ENCODE measurements at places on chromosomes 6 and 20.

DNA sequence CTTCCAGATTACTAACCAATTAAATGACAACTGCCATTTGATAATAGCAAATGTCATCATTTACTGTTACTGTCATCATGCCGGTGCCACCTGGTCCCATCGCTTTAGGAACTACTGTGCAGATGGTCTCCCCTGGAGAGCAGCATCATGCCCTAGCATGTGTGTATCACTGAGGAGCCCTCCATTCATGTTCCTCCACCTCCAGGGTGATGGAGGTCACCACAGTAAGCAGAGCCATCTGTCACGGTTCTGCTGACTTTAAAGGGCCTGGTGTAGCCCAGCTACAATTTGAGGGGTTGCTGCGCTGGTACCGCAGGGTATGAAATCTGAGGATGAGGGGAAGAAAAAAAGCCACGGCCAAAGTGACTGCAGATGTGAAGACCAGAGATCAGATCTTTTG is 118.8 kb upstream of the KCNK16 start:
- no peak for DNase-seq

GRCh38 chr6:139285590-139285989 is 6.2 kb downstream of the TXLNB start:
- no peak for DNase-seq

GRCh38 chr20:31716351-31716750 is 6.3 kb downstream of the BCL2L1 start:
- DNase-seq: no peak

DNA sequence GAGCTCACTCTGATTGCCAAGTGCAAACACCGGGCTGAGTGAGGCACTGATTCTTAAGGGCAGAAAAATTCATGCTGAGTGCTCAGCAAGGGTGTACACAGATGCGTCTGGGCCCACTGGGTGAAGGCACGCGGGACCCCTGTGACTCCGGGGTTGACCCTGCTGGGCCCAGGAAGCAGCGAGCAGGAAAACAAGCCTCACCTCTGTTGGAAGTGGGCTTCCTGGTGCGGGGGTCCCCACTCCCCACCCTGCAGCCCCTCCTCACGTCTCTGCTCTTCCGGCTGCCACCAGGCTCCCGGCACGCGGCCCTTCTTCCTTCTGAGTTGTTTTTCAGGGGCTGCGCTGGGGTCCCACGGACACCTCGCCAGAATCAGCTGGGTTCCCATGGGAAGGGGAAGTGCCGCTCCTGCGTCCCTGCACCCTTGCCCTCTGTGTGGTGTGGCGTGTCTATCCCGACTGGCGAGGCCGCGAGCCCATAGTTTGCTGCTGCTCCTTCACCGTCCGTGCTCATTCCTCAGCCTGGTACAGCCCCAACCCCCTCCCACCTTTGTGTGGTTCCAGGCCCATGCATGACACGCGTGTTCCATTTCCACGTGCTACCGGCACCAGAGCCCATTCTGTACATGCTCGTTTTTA is 80.6 kb upstream of the BHLHE23 start:
- DNase-seq: no peak

DNA sequence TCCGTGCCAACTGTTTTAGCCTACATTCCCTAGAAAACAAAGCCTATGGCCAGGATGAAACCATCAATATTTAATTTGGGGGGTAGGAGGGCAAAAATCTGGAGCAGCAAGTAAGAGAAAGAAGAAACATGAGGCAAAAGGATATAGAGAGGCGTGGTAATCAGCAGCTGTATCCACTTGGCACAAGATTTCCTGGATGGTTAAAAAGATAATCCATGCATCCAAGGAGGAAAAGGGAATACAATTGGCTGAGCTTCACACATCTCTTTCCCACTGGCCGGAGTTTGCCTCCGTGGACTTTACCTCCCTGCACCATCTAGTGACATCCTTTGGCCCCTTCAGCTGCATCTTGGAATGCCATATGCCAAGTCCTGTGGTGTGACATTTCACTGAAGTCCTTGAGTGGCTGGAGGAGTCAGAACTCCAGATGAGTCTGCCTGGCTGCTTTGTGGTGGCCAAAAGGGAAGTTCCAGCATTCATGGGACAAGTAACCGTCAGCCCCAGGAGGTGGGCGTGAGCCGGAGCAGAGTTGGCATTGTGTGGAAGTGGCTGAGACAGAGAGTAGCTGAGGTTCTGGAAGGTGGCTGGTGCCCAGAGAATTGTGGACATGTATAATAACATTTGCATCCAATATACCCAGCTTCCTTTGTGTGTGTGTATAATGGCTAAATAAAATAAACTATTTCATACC is 13.7 kb upstream of the TMX4 start:
- no peak for DNase-seq

- DNase-seq: peak; percentile 66
Measured at GRCh38 chr6:166097914-166098522, 69.6 kb downstream of the TBXT start.

DNA sequence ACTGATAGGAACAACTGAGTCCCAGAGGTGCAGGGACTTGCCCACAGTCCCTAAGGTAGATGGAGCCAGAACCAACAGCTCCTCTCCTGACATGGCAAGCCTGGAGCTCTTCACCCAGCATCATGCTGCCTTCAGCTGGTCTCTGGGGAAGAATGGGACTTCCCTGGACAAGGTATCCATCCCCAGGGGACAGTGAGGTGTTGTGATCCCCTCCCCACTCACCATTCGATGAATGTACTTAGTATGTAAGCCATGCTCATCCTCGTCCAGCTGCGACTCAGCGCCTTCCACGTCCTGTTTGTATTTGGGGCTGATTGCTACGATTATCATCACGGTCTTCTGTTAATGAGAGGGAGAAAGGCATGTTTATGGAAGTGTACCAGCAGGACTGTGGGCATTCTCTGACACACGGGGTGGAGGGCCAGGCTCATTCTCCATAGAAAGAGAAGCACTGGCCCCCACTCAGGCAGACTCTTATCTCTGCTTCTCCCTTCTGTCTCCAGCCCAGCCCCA is 39.4 kb downstream of the TRAF3IP2 start:
- no peak for DNase-seq

DNA sequence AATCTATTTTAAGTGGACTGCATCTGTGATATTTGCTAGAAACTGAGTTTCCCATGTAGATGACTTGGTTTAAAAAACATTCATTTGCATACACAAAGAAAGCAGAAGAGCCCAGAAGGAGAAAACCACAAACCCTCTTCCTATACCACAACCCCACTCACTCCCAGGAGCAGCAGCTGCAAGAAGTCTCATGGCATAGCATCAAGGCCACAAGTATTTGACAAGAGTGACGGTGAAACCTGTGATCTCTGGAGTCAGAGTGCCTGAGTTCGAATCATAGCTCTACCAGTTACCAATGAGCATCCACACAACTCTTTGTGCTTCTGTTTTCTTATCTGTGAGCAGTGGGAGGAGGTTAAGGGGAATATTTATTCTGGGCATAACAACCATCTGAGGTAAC is 44.7 kb upstream of the SIRPG start:
- no peak for DNase-seq

DNA sequence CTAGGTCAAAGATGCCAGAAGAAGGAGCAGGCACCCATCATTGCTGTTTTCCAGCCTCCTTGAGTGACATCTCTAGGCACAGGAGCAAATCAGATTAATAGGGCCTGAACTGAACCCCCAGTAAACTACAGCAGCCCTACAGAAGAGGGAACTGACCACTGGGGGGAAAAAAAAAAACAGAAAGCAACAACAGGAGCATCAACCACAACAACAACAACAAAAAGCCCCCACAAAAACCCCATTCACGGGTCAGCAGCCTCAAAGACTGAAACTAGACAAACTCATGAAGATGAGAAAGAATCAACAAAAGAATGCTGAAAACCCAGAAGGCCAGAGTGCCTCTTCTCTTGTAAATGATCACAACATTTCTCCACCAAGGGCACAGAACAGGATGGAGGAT is 537.4 kb upstream of the BTBD3 start:
- DNase-seq: no peak

- no peak for DNase-seq
Measured at GRCh38 chr6:74467533-74468215, 738.2 kb downstream of the COL12A1 start.

GRCh38 chr6:57246307-57246706 is 24.2 kb upstream of the RAB23 start:
- DNase-seq: no peak

GRCh38 chr6:22754061-22754460 is 184.7 kb downstream of the HDGFL1 start:
- DNase-seq: peak; percentile 42

DNA sequence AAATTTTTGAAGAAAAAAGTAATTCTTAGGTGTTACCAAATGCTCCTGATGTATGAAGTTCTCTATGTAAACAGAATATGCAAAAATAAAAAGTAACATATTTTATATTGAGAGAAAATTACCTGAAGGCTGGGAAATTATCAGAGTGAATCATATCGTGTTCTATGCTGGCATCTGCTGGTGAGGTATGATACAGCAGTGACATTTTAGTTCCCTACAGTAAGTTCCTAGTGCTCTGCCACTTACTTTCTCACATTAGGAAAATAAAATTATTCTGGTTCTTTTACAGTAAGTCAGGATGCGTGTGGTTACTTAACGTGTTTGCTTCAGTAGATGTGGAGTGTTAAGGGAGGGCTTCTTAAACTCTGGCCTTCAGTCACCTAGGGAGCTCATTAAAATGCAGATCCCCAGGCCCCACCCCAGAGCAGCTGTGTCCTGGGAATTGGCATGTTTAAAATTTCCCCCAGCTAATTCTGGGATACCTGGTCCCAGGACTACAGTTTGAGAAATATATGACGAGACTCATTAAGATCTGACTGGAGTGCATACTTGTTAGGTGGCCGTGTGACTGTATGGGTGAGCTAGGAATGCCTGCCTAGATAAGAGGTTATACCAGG is 3.2 kb downstream of the ACTR5 start:
- DNase-seq: peak; percentile 21

DNA sequence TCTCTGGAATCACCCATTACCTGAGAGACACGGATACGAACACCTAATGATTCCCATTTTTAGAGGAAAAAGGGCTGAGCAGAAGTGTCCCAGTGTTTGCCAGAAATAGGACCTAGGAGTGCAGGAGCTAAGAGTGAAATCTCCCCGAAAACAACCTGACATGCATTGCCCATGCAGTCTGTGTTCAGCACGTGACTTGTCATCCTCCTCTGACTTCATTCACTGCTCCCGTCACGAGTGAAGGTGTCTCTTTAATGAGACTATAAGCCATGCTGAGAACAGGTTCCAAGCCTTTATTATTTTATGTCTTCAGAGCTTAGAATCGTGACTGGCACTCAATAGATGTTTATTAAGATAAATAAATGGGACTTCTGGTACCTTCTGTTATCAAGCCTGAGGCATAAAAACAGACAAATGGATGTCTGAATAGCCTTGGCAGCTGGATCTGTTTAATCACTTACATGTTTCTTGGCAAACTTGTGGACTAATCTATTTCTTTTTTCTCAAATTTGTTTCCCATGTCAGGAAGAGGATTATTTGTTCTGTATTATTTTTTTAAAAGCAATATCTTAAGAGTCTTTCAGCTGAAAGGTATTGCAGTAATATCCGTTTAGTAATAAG is 3.7 kb upstream of the MLIP start:
- no peak for DNase-seq

- DNase-seq: no peak
Measured at GRCh38 chr20:5643936-5644335, 106.3 kb upstream of the SHLD1 start.

DNA sequence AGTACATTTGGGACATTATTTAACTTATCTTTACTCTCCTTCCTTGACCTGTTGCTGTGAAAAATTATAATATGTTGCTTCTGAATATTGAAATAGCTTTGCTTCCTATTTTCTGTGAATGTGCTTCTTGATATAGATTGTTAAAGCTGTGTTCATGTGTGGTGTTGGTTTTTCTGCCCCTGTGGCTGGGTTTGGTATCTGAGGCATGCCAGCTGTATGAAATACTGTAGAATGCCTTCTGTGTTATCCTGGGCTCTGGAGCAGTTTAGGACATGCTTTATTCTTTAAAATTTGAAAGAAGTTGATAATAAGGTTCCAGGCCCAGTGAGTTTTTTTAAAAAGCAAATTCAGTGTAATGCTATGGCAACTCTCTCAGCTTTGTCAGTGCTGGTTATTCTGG is 71.7 kb downstream of the HIVEP1 start:
- peak; percentile 37 for DNase-seq

DNA sequence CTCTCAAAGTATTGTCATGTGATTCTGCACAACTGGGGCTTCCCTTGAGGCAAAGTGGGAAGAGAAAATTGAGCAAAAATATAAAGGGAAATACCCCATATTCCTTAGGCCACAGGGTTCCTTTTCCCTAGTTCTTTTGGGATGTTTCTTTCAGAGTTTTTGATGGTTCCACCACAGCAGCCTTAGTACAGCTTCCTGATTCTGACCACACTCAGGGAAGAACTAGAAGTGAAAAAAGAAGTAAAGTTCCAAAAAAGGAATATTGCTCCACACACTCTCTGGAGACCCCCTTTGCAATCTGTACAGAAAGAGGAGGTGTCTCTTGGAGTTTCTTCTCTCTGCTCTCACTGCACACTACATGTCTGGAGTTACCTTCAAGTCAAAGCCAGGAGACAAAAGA is 27.9 kb upstream of the HLA-DQA2 start:
- DNase-seq: no peak

GRCh38 chr20:1900321-1900801 is 5.2 kb downstream of the SIRPA start:
- DNase-seq: peak; percentile 67

GRCh38 chr6:17630511-17631073 is 30.5 kb downstream of the FAM8A1 start:
- DNase-seq: no peak

DNA sequence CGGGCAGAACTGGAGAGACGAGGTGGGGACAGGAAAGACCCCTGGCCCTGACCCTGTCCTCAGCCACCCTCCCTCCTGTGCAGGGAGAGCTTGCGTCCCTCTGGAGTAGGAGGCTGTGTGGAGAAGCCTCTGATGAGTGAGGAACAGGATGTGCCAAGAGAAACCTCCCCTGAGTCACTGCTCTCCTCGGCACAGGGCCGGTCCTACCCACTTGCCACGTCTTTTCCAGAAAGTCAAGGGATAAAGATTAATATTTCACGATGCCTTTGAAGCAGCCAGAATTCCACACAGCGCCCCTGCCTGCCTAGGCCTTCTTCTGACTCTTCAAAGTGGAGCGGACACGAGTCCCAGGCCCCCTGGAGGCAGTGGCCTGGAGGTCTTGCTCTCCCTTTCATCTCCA is 34.9 kb upstream of the THBS2 start:
- DNase-seq: peak; percentile 23

GRCh38 chr20:3228750-3229032 is 10.3 kb downstream of the SLC4A11 start:
- no peak for DNase-seq

GRCh38 chr20:37336369-37337207 is 9.4 kb upstream of the SRC start:
- peak; percentile 60 for DNase-seq
